ENCODE measurements at places on chromosomes 2 and 18.

- no peak for DNase-seq
Observed at GRCh38 chr2:182717416-182717815, 1.4 kb downstream of the DNAJC10 start.

DNA sequence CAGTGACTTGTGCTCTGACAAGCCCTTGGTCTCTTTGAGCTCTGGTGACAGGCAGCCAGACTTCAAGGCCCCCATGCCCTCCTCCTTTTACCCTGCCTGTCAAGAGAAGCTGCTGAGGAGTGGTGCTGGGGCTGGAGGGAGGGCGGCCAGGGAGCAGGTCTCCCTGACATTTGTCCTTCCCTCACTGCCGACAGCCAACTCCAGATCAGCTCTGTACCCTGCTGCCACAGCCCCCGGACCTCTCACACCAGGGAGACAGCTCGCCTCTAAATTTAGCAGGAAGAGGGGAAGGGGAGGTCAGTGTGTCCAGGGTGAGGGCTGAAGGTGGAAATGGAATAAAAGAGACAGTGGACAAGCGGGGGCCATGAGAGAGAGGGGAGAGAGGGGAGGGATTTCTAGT is 155.8 kb downstream of the TDRD15 start:
- no peak for DNase-seq

DNA sequence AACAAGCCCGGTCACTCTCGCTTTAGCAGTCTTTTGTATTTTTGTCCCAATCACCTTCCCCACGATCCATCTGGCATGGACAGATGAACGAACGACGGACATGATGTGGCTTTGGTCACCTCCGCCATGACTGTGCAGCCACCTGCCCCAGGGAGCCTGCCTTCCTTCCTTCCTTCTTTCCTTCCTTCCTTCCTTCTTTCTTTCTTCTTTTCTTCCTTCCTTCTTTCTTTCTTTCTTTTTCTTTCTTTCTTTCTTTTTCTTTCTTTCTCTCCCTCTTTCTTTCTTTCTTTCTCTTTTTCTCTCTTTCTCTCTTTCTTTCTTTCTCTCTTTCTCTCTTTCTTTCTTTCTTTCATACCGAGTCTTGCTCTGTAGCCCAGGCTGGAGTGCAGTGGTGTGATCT is 39.0 kb downstream of the ATP8B1 start:
- DNase-seq = no peak

DNA sequence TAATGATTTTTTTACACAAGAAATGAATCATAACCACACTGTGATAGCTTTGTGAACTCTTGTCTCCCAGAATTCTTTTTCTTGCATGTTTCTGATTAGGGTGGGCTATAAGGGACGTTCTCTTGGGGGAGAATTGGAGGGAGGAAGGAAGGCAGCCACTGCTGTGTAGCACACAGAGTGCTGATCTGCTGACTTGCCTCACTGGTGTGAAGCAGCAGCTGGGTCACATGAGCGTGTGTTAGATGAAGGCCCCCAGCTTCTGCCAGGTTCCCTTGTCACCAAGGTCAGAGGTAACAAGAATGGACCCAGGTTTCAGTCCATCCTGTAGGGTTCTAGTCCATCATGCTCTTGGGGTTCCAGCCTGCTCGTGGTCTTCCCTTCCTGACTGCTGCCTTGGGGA is 107.4 kb upstream of the GLI2 start:
- no peak for DNase-seq

GRCh38 chr2:96138179-96139145 is at the start of gene ASTL:
Gene ASTL (minus strand): TSS chr2:96138502. CDS start chr2:96138436, 66 bp downstream.
- DNase-seq = peak; percentile 46

- DNase-seq = no peak
Observed at GRCh38 chr2:137185378-137186078, 420.2 kb downstream of the THSD7B start.

GRCh38 chr2:134679745-134680144 is 39.1 kb downstream of the TMEM163 start:
- no peak for DNase-seq

DNA sequence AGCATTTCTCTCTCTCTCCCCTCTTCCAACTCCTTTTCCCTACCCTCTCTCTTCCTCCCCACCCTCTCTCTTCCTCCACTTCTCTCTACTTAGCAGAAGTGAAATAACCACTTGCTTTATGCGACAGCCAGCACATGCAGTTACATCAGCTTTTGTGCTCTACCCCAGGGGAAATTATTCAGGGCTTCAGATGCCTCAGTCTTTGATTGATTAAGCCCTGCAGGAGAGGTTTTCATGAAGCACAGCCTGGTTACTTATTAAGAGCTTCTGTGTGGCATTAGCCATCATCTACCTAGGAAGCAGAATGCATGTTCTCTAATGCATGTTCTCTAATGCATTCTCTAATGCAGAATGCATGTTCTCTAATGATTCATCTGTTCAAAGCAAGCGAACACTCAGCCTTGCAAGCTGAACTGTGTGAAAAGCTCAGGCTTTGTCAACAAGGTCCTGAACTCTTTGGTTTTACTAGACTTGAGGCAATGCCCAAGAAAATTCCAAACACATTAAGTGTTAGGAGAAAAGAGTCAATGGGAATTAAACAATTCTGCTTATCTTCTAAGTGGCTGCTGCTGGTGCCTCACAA is 56.1 kb downstream of the LHCGR start:
- DNase-seq = no peak

DNA sequence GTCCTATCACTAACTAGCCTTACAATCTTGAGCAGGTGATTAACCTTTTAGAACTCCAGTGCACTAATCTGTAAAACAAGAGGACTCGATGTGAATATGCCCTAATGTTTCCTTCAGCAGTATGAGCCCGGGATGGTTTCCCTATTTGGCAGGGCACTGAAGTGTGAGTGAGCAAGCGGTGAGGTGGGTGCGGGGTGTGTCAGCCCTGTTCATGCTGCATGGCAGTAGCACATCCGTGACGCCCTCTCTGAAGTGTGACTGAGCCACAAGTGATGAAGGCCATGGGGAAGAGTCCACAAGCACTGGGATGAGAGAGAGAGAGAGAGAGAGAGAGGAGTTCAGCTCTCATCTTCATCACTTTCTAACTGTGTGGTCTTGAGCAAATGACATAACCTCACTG is 168.7 kb downstream of the SETBP1 start:
- no peak for DNase-seq

GRCh38 chr2:75431276-75431675 is 129.5 kb downstream of the EVA1A start:
- no peak for DNase-seq

- DNase-seq = no peak
Observed at GRCh38 chr2:190136259-190136658, 73.7 kb upstream of the MSTN start.

GRCh38 chr2:136131961-136132824 is 14.2 kb upstream of the CXCR4 start:
- no peak for DNase-seq

- no peak for DNase-seq
Observed at GRCh38 chr2:169775765-169776164, 22.9 kb upstream of the SSB start.

DNA sequence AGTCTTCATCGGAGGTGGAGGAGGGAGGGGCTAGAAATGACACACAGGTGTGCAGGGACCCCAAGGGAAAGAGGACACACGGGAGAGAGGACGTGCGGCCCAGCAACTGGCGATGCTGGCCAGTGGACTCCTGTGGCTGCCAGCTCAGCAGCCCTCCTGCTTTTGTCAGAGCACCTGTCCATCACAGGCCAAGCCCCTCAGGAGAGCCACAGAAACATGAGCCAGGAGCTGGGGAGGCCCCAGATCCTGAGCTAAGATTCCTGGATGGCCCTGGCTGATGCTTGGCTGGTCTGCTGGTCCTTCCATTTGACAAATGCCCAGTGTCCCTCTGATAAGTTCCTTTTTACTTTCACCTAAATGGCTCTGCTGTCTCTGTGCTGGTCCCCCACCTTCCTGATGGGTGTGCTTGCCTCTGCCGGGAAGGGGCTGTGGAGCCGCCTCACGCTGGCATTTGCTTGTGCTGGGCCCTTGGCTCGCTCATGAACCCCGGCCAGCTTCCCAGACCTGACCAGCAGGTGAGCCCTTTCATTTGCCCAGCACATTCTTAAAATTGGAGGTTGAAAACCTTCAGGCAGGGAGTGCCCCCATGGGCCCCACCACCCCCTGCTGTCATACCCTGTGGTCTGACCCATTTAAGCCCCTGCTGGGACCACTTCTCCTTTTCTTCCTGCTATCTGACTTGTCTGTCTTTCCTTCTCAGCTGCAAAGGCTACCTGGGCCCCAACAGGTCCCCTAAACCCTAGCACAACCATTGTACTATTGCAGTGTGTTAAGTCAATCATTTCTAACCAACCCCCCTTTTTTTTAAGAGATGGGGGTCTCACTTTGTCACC is 37.3 kb downstream of the CYP27C1 start:
- DNase-seq = no peak

GRCh38 chr2:129504646-129505045 is 474.8 kb upstream of the RAB6C start:
- no peak for DNase-seq

- DNase-seq = no peak
Observed at GRCh38 chr2:60947056-60947455, 65.7 kb downstream of the REL start.

GRCh38 chr2:158778243-158778642 is 16.9 kb upstream of the DAPL1 start:
- no peak for DNase-seq

DNA sequence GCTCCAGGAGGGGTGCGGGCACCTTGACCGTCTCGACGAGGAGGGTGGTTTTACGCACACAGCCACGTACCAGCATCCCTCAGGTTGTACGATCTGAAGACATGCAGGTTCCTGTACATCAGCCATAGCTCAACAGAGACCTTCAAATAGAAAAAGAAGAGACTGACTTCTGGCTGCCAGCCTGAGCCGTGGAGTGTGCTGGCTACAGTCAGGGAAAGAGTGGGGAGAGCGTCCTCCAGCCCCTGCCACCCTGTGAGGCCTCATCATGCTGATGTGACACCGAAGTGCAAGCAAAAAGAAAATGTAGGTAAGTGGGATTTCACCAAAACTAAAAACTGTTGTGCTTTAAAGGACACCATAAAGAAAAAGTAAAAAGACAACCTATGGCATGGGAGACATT is 47.0 kb downstream of the ADI1 start:
- no peak for DNase-seq

- no peak for DNase-seq
Observed at GRCh38 chr18:39994498-39994897, 1960.5 kb upstream of the PIK3C3 start.

DNA sequence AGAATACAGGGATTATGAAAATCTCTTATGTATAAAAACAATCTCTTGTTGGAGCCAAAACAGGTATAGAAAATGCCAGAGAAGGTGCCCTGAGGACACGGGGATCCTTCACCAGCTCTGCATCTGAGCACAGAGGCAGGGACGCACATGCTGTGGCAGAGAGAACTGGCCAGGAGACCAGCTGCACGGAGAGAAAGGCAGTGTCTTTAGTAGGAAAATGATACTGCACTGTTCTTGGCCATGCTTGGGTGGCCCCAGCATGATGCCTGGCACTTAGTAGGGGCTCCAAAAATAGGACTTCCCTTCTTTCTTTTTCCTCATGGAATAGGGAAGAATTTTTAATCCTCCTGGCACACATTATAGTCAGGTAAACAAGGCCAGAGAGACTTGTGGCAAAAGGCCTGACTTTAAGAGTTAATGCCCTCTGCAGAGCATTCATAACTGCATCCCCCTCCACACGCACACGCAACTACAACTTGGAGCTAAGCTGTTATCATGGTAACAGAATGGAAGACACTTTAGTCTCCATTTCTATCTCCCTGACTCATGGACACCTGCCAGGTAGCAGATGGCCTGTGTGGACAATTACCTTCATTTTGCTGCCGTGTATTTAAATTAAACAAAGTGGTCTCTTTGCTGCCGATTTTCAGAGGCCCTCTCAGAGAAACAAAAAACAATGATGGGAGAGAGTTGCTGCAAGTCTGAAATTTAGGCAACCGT is 59.7 kb upstream of the DNMT3A start:
- peak; percentile 93 for DNase-seq

DNA sequence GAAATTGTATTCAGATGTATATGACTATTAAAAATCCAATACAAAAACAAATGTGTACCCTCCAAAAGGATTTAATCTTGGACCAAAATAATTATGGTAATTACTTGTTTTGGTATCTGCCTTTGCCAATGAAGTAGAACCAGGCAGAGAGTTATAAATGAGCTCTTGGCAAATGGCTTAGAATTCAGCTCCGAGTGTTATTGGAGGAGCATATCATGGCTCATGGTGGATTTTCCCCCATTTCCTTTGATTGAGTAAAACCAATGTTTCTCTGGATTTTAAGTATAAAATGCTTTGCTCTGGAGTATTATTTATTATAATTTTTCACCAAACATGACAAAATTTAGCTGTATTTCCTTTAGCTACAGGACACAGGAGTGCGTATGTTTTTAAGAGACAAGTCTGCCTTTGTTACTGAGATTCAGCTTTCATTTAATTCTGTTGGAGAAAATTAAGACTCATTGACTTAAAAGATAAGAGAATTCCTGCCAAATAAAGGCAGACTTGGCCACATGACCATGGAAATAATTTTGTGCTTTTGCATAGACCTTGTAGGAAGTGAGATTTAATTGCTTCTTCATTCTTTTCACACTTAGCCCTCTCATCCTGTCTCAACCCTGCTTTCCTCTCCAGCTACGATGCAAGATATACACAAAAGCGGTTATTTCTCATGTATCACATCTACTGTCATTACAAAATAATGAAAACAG is 281.0 kb upstream of the SOX11 start:
- DNase-seq = peak; percentile 30

DNA sequence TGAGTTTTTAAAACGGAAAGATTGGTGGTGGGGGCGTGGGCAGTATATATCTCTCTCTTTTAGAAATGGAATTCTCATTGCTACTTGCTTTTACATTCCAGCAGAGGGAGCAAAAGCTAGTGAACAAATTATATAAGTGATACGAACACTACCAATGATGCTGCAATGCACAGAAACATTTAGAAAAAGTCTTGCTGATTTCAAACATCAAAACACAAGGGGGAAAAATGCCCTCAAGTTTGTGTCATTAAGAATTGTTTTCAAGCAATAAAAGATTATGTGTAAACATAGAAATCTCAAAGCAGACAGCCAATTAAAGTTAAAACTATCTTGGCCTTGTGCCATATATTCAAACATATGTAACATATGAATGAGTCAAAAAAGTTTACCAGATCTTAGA is 296.3 kb upstream of the KCNJ3 start:
- peak; percentile 27 for DNase-seq

DNA sequence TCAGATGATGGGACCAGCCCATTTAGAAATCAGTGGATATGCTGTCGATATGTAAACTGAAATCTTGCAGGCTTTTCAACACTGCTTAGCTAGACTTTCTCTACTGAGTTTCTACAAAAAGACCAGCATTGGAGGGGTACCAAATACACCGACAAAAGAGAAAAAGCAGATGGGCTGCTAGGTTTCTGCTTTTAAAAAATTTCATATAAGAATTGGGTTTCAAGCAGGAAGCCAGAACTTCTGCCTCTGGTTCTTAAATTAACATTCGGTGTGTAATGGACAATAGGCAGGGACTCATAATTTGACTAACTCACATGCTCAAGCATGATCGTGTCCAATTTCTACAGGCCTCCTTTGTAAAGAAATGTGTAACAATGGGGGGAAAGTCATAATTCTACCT is 3.1 kb downstream of the ARL4C start:
- DNase-seq = no peak

- DNase-seq = no peak
Observed at GRCh38 chr2:136051001-136051724, 65.7 kb upstream of the DARS1 start.

All from NCI-H1694 (cell line).